Stimulated activated CD4-positive, alpha-beta T cell treated with anti-CD3 and anti-CD28 coated beads, Interleukin-1b, Interleukin-23, amount 100 ng/mL, for 24 hours (primary cell): ENCODE measurements at places on chromosomes 12 and 14.

DNA sequence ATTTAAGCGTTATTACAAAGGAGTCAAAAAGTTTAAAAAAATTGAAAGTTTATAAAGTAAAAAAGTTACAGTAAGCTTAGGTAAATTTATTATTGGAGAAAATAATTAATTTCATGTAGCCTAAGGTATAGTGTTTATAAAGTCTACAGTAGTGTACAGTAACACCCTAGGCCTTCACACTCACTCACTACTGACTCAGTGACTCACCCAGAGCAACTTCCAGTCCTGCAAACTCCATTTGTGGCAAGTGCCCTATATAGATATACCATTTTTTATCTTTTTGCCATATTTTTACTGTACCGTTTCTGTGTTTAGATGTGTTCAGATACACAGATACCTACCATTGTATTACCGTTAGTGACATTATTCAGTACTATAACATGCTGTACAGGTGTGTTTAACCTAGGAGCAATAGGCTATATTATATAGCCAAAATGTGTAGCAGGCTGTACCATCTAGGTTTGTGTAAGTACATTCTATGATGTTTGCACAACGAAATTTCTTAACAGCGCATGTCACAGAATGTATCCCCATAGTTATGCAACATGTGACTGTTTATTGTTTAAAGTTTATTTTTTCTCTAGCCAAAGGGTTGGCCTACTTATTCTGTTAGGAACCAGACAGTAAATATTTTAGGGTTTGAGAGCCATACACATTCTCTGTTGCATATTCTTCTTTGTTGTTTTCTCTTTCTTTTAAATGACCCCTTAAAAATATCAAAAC lies 155.5 kb downstream of the PCNX1 start:
- no peak for DNase-seq

DNA sequence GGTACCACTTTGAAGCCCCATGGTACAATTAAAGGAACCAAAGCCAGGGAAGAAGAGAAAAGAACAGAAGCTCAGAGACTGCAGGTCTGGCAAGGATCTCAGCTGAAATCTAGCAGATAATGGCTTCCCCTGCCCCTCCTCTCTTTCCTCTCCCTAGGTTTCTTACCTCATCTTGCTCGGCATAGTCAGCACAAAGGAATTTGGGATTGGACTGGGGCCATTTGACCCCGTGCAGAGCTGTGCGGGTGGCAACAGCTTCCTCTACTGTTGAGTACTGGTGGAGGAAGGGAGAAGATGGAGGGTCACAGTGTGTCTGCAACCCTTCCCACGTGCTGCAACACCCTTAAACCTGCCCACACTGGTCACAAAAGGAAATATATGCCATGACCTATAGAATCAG lies 4.7 kb upstream of the CDH24 start:
- no peak for DNase-seq

- peak; percentile 28 for DNase-seq
Observed at GRCh38 chr14:75981426-75982265, at the start of gene TGFB3. TSS of gene TGFB3 (minus strand) at chr14:75981995. CDS start at chr14:75980893, 1,102 bp downstream.

DNA sequence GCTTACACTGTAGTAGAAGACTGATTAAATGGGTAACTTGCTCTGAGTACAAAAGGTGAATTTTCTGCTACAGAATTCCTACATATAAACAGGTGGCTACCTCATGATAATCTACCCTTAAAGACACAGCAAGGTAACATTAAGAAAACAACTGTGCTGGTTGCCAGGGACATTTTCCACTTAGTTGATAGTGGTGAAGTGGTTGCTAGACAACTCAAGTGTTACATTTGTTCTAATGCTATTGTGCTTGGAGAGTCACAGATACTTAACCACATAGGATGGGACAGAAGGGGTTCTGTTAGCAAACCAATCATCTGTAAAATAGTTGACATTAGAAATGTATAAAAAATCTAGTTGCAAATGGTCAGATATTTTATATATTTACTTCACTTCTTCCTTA lies 870.3 kb upstream of the SEL1L start:
- DNase-seq, result no peak

- no peak for DNase-seq
Observed at GRCh38 chr12:1890119-1890703, 28.2 kb downstream of the CACNA2D4 start.

DNA sequence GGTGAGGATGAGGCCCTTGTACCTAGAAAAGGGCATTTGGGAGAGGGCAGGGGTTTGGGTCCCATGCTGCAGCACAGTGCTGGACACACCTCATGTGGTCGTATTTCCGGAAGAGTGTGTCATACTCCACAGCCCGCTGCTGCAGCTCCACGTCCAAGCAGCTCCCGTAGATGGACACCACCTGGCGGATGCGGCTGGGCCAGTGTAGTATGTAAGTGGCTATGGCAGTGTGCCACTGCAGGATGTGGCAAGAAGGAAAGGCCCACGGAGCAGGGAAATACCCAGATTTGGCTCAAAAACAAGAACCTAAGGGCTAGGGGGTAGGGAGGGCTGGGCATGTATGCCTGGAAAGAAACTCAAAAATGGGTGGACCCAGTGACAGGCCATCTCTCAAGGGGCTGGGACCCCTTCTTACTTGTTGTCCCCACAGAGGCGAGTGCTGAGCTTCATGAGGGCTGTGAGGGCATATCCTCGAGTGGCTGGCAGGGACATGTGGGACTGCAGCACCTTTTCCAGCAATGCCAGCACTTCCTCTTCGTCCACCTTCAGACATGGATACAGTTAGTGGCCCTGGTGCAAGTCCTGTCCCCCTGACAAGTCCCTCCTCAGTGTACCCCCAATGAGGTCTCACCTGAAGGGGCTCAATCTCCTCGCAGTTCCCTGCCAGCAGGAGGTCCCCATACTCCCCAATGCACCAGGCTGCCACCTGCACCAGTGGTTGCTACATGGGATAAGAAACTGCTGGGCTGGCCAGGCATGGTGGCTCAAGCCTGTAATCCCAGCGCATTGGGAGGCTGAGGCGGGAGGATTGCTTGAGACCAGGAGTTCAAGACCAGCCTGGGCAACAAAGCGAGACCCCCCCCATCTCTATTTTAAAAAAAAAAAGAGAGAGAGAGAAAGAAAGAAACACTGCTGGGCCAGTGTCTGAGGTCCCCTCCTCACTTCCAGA lies 5.4 kb downstream of the AP1G2 start:
- no peak for DNase-seq

DNA sequence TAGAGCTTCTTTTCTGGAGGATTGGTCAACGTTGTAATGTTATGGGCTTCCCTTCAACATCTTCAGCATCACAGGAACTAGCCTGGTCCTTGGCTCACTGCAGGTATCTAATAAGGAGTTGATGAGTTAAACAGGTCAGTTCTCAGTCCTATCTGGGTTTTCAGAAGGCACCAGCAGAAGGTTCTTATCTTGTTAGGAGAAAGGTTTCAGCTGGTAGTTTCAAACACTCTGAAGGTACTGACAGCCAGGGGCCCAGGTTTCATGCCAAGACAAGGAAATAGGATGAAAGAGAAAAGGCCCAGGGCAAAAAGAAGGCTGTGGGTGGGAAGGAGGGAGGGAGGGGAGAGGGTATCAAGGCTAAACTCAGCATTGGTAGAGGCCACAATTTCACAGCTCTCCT lies 21.4 kb downstream of the TMEM229B start:
- no peak for DNase-seq

GRCh38 chr14:104572024-104572626 lies 7.4 kb upstream of the C14orf180 start:
- DNase-seq, result no peak

DNA sequence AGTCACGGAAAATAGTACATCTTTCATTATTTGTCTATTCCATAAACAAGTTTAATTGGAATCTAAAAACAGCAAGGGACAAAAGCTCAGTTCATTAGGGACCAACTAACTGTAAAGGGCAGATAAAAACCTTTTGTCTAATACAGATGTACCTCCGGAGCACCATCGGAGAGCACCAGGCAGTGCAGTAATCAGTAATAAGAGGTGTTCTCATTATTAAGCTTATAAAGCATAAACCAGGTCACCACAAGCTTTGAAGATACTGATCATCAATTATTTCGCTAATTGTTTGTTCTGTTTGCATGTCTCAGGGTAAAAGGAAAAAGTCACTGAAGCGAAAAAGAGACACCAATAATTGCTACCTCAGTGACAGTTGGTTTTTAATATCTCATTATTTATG lies 207.3 kb upstream of the PRKD1 start:
- DNase-seq, result no peak

DNA sequence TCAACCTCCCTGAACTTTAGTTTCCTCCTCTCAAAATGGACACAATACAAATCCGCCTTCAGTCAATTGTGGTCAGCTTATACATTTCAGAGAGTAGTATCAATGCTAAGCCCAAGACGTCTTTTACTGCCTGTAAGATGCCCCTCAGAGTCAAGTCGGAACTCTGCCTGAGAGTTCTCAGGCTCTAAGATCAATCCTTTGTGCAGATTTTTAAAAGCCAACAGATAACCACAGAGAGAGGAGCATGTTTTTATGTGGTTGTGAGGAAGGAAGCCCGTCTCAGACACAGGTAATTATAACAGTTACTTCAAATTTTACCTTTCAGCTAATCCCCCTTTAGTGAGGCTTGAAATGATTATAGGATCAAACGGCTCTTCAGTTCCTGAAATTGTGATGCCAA lies 91.6 kb downstream of the HELB start:
- no peak for DNase-seq

GRCh38 chr14:44291366-44291915 lies 215.6 kb downstream of the FSCB start:
- no peak for DNase-seq

GRCh38 chr14:96637521-96637920 lies 135.3 kb downstream of the PAPOLA start:
- no peak for DNase-seq

DNA sequence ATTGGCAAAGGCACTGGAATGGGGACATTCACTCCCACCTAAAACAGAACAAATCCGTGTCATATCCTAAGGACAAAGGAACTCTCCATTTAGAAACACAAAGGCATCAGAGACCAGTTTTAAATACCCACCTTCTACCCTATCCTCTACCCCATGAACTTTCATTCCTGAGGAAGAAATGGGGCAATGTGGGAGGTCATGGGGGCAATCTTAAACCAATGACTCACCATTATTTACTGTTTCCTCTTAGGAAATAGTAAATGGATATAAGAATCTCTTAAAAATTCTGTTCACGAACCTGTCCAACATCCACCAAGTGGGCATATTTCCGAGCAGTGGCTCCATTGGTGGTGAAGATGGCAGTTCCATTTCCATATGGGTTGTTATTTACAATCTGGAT lies 19.4 kb downstream of the ALDH6A1 start:
- DNase-seq, result no peak

DNA sequence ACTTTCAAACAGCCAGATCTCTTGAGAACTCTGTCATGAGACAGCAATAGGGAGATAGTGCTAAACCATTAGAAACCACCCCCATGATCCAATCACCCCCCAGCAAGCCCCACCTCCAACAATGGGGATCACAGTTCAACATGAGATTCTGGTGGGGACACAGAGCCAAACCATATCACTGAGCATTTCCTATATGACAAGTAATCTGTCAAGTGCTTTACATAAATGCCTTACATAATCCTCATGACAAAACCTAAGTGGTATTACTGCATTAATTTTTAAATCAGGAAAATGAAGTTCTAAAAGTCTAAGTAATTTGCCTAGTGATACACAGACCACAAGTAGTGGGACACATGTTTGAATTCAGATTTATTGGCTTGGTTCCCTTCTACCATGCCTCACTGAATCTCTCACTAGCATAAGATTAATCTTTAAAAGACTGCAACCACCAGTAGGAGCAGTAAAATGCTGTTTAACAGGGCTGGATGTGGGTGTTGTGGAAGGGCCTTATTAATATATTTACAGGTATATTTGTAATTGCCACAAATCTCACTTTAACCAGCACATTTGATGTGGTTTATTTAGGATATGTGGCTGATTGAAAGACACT lies 323.1 kb upstream of the FBXO33 start:
- no peak for DNase-seq

DNA sequence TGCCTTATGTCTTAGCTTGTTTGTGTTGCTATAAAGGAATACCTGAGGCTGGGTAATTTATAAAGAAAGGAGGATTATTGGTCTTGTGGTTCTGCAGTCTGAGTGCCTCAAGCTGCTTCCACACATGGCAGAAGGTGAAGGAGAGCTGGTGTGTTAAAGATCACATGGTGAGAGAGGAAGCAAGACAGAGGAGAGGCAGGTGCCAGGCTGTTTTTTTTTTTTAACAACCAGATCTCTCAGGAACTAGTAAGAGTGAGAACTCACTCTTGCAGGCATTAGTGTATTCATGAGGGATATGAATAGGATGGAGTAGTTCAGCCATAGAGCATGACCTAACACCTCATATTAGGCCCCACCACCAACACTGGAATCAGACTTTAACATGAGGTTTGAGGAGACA lies 123.4 kb downstream of the CMAS start:
- no peak for DNase-seq

GRCh38 chr12:27561535-27562350 lies 37.7 kb downstream of the PPFIBP1 start:
- no peak for DNase-seq

DNA sequence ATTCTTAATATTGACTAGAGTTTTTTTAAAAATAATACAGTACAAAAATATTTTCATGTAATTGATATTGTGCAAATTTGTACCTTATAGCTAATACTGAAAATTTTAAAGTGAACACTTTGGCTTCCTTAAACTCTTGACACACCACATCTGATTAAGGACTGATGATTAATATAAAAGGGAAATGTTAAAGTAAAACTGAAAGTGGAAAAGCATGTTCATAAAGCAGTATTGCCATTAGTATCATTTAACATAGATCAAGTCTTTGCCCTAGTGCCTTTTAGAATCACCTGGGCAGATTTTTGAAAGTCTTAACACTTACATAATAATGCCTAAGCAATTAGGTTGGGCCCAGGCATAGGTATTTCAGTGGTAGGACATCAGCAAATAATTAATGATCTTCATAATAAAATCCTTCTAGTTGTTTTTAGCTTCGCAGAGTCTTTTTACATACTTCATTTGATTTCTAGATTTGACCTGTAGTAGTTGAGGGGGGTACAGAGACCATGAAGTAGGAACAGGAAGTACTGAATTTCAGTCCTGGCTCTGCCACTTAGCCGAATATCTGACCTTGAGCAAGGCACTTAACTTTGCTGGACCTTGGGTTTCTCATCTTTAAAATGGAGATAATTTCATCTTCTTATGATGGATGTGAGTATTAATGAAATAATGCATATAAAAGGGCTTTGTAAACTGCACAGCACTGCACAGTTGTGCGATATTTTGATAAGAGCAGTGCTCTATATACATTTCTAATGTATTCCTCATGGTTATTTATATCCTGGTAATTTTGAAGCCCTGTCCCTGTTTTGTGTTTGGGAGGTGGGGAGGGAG lies 43.7 kb downstream of the MARK3 start:
- DNase-seq, result no peak

GRCh38 chr14:81275305-81276072 lies 54.7 kb upstream of the GTF2A1 start:
- DNase-seq, result no peak

- no peak for DNase-seq
Observed at GRCh38 chr12:76790564-76791552, 26.9 kb downstream of the ZDHHC17 start.
